ENCODE measurements at places on chromosomes 3 and 15.

DNA sequence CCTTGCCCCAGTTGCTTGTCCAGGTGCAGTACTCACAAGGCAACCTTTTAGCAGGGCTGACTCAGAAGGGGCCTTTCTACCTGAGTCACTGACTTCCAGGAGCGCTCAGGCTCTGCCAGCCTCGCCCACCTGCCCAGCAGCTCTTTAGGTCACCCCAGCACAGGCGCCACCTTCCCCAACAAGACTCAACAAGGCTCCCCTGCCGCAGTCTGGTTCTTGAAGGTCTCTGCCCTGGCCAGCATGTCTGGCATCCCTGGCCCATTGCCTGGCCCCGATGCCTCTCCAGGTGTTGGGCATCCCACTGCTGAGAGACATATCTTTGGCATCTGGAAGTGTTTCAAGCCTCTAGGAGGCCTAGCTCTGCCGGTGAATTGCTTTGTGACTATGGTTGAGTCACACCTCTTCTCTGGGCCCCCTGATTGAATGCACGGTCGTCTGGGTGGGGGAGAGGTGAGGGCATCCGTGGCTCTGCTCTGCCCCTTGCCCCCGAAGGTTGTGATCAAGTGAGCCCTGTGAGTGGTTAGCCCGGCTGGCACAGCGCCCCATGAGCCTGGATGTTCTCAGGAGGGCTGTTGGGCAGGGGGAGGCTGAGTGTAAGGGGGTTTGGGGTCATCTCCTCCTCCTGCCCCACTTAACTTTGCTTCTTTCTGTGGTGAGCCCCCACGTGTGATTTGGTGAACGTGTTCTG, 21.6 kb downstream of the SNX33 start:
- no peak for DNase-seq

DNA sequence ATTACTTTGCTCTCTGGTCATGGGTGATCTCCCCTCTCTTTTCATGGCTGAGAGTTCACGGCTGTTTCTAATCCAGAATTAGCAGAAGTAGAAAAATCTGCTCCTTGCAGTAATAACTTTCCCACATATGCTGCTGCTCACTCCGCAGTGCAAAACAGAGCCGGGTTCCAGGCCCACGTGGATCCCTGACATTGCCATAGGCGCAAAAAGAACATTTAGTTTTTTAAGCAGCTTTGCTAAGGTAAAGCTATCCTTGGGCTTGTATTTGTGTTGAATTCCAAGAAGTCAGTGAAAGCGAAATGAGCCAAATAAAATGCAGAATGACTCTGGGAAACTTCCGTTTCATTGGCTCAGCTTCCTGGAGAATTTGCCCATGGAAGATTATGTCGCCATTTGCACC, 633.7 kb upstream of the SUCLG2 start:
- DNase-seq, result no peak

DNA sequence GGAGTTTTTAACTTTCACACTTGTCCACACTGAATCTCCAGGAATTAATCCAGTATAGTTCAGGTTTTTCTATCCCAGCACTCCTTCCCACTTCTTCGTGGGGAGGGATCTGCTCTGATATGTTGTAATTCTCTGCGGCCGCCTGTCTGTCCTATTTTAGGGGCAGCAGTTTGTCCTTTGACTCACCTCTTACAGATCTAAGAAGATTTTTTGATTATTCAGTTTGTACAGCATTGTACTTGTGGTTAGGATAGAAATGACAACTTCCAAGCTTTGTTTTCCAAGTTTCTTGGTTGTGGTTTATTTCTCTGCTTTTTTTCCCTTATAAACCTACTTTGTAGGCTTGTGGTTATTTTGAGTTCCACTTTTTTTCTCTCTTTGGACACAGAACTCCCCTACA, 601.7 kb downstream of the SI start:
- no peak for DNase-seq

GRCh38 chr15:79970624-79971434, at the start of gene BCL2A1:
TSS of gene BCL2A1 (minus strand) at chr15:79971196. CDS start at chr15:79971119, 77 bp downstream.
- DNase-seq, result peak; percentile 82

DNA sequence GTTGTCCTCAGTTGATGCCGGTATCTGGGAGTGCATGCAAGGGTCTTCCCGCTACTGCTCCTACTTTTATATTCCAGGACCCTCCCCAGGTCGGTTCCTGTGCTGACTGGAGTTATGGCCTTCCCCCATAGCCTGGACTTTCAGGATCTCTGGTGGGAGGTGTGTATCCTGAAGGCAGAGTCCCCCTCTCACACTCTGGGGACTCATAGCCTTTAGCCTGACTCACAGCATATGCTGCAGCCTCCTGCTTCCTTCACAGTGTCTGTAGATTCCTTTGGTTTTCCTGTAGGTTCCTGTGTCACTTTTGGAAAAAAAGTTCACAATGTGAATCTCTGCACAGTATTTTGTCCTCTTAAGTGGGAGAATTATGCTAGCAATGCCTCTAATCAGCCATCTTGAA, 180.6 kb upstream of the RBMS3 start:
- no peak for DNase-seq
